ENCODE measurements at places on chromosomes 6 and 20.
A peak's percentile ranks its signal among the peaks of the same experiment; 100 is the strongest.

- no peak for DNase-seq
These were observed 18.2 kb downstream of the WRNIP1 start for GRCh38 chr6:2783188-2783963.

DNA sequence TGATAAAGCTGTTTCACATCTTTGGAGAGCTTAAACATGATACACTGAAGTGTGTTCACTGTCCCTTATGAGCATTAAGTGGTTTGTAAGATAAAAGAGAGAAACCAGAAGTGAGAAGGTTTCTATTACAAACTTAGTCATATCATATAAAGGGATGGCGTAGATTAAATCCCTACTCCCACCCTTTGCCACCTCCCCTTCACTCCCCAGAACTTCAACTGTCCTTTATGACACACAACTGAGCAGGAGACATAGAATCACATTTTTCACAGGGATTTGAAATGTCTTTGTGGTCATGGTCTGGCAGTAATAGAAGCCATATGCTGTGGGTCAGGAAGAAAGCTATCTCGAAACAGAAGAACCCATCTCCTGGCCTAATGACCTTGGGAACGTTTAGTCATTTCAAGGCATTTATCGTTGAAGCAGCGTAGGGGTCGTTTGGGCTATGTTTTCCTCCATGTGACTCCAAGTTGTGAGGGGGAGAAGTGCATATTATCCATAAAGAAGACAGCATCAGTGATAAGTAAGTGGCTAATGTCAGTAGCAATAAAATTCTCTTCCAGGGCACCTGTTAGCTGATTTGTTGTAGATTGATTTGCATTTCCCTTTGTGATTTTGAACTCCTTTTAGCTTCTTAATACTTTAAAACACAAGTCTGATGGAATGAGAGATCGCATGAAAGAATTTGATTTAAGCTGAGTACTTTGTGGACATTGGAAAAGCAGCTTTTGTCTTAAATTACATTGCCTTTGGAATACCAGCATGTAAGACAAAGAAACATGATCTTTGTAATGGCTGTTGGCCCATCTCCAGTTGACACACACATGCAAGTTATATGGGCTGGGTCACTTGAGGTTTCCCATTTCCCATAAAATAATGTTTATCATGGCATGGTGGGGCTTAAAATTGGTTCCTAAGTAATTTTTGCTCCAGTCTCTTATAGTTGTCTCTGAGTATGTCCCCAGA lies 501.5 kb upstream of the FLRT3 start:
- DNase-seq = no peak

DNA sequence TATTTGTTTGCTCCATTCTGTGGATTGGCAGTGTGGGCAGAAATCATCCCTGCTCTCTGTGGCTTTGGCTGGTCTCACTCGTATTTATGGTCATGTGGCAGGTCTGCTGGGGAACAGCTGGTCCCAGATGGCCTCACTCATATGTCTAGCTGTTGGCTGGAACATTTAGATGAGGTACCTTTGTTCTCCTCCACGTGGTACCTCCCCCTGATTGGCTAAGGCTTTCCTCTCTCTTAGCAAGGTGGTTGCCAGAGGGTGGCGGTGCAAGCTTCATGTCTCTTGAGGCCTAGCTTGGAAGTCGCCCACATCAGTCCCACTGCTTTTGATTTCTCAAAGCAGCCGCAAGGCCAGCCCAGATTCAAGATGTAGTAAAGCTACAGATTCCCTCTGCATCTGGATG lies 348.5 kb upstream of the BTBD3 start:
- DNase-seq = no peak

DNA sequence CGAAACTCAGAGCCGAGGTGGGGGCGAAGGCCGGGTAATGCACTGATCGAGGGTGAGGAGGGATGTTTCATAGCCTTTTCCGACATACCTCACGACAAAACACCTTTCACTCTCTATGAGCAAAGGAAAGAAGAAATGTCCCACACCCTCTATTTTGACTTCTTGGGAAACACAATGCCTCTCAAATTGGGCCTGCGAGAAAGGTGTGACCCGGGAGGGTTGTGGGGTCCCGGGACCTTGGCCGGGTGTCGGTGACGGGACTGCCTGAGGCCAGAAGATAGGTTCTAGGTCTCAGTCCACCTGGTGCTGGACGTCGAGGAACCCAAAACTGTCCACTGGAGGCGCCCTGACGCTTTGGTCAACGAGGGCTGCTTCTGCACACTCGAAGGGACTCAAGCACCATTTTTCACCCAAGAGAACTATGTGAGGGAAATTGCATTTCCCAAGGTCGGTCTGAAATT lies 41.1 kb upstream of the OSTM1 start:
- no peak for DNase-seq

DNA sequence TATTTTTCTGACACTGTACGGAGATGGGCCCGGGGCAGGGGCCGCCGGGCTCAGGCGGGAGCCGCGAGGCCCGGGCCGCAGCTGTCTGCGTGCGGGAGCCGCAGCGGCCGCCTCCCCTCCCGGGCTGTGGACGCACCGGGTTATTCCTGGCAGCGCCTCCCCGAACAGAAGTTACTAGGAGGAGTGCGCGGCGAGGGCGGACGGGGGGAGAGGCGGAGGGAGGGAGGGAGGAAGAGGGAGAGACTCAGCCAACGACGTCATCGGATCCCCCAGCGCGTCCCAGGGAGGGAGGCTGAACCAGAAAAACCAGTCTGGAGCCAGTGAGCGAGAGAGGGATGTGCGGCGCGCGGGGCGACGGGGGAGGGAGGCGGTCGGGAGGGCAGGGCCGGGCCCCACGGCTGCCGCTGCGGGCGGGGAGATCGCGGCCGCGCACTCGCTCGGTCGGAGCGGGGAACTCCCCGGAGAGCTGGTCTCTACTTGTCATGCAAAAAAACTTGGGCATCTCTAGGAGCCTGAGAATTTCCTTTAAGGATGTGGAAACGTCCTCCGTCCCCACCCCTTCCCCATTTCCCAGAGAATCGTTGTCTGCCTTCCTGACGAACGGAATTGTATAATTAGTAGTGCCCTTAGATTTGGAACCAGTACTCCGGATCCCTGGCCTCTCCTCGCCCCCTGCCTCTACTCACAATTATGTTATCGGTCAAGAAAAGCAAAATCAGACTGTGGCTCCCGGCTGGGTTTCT lies 1.4 kb upstream of the HIVEP2 start:
- peak; percentile 85 for DNase-seq

DNA sequence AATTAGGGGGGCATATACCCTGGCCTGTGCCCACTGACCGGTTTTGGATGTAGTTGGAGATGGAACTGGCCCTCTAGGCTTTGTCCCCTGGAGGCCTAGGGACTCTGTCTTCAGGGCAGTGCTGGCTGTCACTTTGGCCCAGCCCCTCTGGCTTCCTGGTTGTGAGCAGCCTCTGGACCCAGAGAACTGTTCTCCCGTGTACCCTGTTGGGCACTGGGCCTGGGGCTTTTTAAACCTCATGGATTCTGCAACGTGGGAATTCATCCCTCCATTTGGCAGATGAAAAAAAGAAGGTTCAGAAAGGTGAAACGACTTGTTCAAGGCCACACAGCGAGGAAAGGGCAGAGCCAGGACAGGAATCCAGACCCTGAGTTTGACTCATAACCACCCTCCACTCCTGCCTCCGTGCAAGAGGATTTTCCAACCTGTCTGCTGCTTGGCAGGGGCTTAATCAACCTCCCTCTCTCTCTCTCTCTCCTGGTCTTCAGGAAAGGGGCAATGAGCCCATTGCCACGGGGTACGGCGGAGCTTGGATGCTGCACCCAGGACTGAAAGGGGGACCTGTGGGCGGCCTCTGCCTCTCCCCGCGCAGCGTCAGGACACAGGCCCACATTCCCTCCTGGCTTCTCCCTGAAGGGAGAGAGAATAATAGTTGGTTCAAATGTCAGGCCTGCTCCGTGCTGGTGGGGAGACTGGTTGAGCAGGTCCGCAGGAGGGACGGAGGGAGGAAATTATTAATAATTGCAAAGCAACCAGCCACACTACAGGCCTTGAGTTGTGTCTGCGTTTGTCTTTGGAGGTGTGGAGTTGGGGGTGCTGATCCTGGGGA lies 56.0 kb downstream of the CEBPB start:
- DNase-seq = no peak

DNA sequence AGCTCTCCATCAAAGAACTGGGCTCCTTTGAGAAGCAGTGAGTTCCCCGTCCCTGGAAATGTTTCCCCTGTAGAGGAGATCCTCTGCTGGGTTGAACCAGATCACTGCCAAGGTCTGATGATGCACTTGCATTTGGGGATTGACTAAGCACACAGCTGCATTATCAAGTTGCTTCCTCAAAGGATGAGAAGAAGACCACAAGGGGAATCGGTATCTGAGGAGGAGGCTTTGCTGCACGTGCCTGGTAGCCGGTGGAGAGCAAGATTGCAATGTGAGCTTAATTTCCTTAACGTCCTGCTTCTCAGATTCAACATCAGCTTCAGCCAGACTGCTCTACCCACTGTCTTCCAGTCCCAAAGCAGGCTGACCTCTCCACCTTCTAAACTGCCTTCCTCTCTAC lies 128.8 kb upstream of the STMND1 start:
- no peak for DNase-seq
